ENCODE measurements at places on chromosomes 1 and 21. TPM values are rescaled to one million over a fixed set of nuclear protein-coding genes. Genes with fewer than 3 reads are reported as not detected.

Gene LCE2B
- not detected for total RNA-seq

Gene TOR1AIP2
- 85.3 TPM for total RNA-seq

Gene OR14K1
- total RNA-seq: not detected

Gene UFC1
- 75.5 TPM for total RNA-seq

Gene PRELP
- 80.0 TPM for total RNA-seq

Gene SHISAL2A
- total RNA-seq: not detected

Gene NBPF4
- total RNA-seq: not detected

Gene LRRC41
- total RNA-seq: 70.0 TPM

Gene PODN
- total RNA-seq: 86.3 TPM

Gene AADACL3
- 0.19 TPM for total RNA-seq

Gene CLDN14
- total RNA-seq: not detected

Gene SLC5A9
- total RNA-seq: 1.0 TPM

Gene TMEM269
- not detected for total RNA-seq

Gene TSACC
- total RNA-seq: 0.64 TPM

Gene C1orf185
- total RNA-seq: not detected

All from mesenteric fat pad (tissue), 1 donor.